Epithelial cell of umbilical artery (primary cell): ENCODE measurements at places on chromosomes 11 and 22. TPM values are rescaled to one million over a fixed set of nuclear protein-coding genes. Genes with fewer than 3 reads are reported as not detected.

The C11orf42 gene
- not detected in 2 replicates for total RNA-seq

The HTR3A gene
- total RNA-seq: not detected in 2 replicates

The BEST1 gene
- total RNA-seq: under 0.01 TPM in 1 of 2 replicates, not detected in the other

The CD151 gene
- 523 and 570 TPM in 2 replicates for total RNA-seq

The ZNF280A gene
- not detected in 2 replicates for total RNA-seq

The TEX12 gene
- total RNA-seq: 0.32 TPM in 1 of 2 replicates, not detected in the other

The VSIG2 gene
- 0.46 TPM in 1 of 2 replicates, not detected in the other for total RNA-seq

The AASDHPPT gene
- total RNA-seq: 54.2 and 65.5 TPM in 2 replicates

The OR9G1 gene
- total RNA-seq: not detected in 2 replicates

The SERPING1 gene
- under 0.01 and 0.46 TPM in 2 replicates for total RNA-seq
